ENCODE measurements at places on chromosomes 2 and 18. TPM values are rescaled to one million over a fixed set of nuclear protein-coding genes. Genes with fewer than 3 reads are reported as not detected.
A peak's percentile ranks its signal among the peaks of the same experiment; 100 is the strongest.

The BOK gene
- 37.8 TPM for total RNA-seq

The C1QL2 gene
- total RNA-seq: 0.48 TPM

The EGR4 gene
- total RNA-seq: 1.4 TPM

GRCh38 chr2:22110244-22110651 lies 986.5 kb downstream of the TDRD15 start:
- DNase-seq: no peak

GRCh38 chr2:10933700-10934225 lies 22.0 kb downstream of the KCNF1 start:
- no peak for DNase-seq

DNA sequence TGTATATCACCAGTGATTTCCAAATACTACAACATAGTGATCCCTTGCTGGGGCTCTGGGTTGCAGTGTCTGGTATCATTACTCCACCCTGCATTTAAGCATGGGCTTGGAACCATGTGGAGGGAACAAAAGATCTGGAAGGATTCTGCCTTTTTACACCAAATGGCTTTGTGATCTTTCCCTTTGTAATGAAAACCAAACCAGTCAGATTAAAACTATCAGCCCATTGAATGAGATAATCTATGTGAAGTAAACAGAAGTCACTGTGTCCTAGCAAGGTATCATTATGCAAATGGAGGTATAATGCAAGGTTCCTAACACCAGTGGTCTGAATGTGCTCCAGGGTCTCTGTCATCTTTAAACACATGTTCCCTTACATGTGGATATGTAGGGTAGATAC lies 474.7 kb upstream of the TNP1 start:
- no peak for DNase-seq

DNA sequence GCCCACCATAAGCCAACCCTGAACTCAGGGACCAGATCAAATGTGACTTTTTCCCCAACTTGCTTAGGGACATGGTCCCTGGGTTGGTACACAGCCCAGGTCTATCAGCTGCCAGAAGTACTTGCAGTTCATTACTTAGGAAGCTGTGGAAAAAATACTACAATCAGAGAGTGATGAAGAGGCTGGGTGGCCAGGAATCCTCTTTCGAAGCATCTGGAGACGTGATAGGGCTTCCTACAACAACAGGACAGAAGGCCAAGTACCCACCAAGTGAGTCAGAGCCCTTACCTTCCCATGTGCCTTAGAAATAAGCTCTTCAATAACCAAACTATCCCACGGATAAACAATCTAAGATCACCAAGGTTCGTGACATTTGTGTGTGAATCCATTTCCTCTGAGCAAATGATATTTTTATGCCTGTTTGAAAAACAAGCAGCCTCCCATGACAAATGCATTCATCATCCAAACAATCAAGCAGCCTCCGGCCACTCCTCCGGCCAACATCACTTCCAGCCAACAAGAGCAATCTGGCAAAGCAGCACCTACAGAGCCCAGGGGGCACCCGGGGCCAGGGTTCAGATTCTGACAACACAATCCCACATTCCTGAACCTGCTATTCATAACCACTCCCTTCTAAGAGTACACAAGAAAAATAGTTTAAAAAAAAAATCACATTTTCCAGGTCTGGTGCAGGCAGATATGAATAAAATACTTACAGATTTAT lies 26.4 kb downstream of the TBC1D8 start:
- DNase-seq: peak; percentile 45

GRCh38 chr2:45567974-45568789 lies 42.9 kb downstream of the SRBD1 start:
- peak; percentile 22 for DNase-seq

DNA sequence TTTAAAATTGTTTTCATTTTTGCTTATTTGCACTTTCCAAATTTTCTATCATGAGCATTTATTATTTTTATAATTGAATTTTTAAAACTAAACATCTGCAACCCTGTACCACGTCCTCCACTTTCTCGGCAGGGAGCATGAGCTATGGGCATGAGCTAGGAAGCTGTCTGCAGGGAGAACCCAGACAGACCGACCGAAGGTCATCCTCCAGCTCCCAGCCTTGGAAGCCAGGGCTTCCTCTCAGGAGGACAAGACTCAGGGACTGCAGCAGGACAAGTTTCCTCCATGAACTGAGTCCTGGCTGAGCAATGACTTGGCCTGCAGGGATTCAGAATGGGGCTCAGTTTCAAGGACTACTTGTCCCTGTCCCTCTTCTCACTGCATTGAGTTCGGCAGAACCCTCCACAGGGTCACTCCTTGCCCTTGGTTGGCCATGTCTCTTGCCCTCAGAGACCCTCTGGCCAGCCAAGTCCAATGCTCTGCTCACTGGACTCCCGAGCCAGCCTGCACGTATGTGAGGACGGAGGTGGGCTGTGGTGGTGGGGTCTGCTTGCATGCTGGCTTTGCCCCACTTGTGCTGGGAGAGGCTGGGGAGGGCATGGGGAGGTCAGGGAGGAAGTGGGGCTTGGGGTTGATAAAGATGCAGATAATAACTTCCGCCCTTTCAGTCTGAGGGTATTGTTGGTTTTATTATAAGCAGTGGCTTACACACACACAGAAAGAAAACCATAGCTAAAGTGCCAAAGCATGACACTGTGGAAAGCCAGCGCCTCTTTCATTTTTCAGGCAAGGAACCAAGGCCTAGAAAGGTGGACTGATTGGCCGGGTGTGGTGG lies 6.6 kb downstream of the NMUR1 start:
- no peak for DNase-seq

GRCh38 chr2:36392571-36393255 lies 37.1 kb downstream of the CRIM1 start:
- no peak for DNase-seq

DNA sequence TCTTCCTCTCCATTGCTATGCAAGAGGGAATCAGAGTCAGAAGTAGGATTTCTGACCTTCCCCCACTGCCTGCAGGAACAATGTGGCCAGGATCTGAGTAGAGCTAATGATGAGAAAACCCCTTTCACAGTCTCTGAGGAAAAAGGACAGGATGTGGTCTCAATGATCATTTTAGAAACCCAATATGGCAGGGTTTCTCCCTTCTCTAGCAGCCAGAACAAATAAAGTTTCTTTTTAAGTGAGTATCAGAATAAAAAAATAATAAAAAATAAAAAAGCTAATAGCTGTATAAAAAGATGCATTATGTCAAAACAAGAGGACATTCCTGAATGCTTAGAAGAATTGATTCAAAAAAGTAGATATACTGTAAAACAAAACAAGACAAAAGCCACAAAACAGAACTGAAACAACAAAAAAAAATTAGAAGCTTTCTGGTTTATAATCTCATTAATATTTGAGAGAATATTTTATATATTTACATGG lies 1124.9 kb upstream of the ZEB2 start:
- DNase-seq: no peak

DNA sequence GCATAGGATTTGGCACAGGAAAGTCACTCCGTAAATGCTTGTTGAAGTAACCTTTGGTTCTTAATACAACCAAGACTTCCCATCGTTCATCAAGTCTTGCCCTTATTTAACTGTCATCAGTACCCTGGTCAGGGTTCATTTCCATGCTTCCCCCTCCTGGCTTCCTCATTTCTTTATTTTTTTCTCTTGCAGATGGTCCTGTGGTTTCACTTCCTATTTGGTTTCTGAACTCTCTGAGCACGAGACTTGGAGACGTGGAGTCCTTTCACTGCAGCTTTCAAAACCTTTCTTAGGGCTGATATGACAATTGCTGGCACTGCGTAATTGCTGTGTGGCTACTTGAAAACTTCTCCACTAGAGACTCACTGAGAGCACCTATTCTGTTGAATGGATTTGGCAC lies 59.9 kb upstream of the PID1 start:
- DNase-seq: peak; percentile 52

DNA sequence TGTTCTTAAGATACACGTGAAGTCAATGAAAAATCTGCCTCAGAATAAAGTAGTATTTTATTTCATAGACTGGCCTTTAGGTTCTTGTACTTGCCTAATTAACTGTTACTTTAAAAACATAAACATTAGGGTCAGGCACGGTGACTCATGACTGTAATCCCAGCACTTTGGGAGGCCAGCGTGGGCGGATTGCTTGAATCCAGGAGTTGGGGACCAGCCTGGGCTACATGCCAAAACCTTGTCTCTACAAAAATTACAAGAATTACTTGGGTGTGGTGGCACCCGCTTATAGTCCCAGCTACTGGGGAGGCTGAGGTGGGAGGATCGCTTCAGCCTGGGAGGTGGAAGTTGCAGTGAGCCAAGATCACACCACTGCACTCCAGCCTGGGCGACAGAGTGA lies 16.0 kb upstream of the SNORC start:
- DNase-seq: peak; percentile 46

- no peak for DNase-seq
These were observed 233.8 kb upstream of the SPRED2 start for GRCh38 chr2:65666156-65666725.

GRCh38 chr2:238704471-238705225 lies 143.2 kb upstream of the TWIST2 start:
- no peak for DNase-seq
